ENCODE measurements at places on chromosomes 3 and 15. TPM values are rescaled to one million over a fixed set of nuclear protein-coding genes. Genes with fewer than 3 reads are reported as not detected.

- no peak overlapping the region for H3K4me3 ChIP-seq
- H3K4me1 ChIP-seq = no peaks in the 10 kb centered on the region
- no peak overlapping the region for H3K27ac ChIP-seq
- H3K36me3 ChIP-seq = no peaks in the 10 kb centered on the region
These were observed 303.2 kb downstream of the TIGIT start for GRCh38 chr3:114597012-114597411.

Gene SLC15A2
- 1.9 TPM for total RNA-seq

GRCh38 chr3:155963570-155963969 lies 93.1 kb downstream of the GMPS start:
- H3K27me3 ChIP-seq = no peaks in the 10 kb centered on the region
- H3K36me3 ChIP-seq = no peaks in the 10 kb centered on the region
- H3K4me3 ChIP-seq = no peak overlapping the region
- DNase-seq = no peak
- no peak overlapping the region for H3K27ac ChIP-seq
- H3K4me1 ChIP-seq = peaks cover 3% of the 10 kb centered on the region

DNA sequence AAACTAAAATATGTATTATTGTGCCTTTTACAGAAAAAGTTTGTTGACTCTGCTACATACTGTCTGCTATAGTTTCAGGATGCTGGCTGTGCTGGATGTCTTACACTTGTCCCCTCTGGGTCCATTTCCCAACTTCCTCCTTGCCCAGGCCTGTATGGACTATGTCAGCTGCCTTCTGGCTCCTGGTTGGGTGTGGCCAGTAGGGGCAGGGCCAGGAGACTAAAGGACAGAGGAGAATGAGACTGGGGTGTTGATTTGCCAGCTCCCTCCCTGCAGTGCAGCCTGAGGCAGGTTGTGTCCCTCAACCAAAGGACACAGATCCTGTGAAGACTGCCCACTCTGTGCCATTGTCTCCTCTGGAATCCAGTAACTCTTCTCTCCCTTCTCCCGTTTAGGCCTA lies 90.6 kb upstream of the UBE2E2 start:
- no peaks in the 10 kb centered on the region for H3K36me3 ChIP-seq
- H3K4me1 ChIP-seq = peaks cover 10% of the 10 kb centered on the region
- no peak overlapping the region for H3K27ac ChIP-seq

Gene PYGO1
- total RNA-seq = not detected

GRCh38 chr3:42043099-42043813 lies 47.9 kb upstream of the TRAK1 start:
- no peak for DNase-seq
- peaks cover 3% of the 10 kb centered on the region for H3K36me3 ChIP-seq
- H3K4me3 ChIP-seq = no peak overlapping the region

DNA sequence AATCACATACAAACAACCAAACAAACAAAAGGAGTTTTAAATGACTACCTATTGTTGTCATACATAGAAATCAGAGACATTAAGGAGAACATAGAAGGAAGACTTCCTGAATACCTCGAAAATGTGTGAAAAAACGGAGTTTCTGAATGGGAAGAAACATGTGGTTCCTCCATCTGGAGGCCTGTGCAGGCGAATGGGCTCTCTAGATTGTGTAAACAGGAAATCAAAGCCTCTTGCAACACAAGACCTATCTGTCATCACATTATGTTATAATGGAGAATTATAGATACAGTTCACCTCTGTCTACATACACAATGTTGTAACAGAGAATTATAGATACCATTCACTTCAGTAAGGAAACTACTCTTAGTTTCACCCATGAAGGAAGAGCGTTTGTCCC lies 44.1 kb downstream of the RUBCN start:
- peaks cover 58% of the 10 kb centered on the region for H3K36me3 ChIP-seq
- H3K4me1 ChIP-seq = no peaks in the 10 kb centered on the region

DNA sequence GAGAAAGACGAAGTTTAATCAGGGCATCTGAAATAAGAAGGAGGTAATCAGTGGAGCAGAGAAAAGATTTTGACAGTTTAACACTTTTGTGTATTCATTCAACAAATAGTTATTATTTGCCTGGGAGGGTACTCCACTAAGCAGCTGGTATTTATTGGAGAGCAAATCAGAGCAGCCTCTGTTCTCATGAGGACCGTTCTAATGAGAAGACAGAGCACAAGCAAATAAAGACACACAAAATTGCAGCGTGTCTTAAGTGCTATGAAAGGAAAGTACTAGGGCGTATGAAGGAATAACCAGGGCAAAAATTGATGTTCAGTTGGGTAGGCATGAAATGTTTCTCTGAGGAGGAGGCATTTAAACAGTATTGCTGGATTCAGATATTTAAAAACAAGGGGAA lies 302.9 kb upstream of the RARB start:
- H3K27ac ChIP-seq = no peak overlapping the region
- no peaks in the 10 kb centered on the region for H3K4me1 ChIP-seq
- no peaks in the 10 kb centered on the region for H3K27me3 ChIP-seq
- DNase-seq = no peak
- H3K4me3 ChIP-seq = no peak overlapping the region
